ENCODE measurements at places on chromosomes 11 and 22. TPM values are rescaled to one million over a fixed set of nuclear protein-coding genes. Genes with fewer than 3 reads are reported as not detected.

- no peak for DNase-seq
Measured at GRCh38 chr11:90775567-90776165, 552.8 kb upstream of the CHORDC1 start.

- peak; percentile 80 for DNase-seq
Measured at GRCh38 chr11:65013888-65014725, at the start of gene ARL2. Gene ARL2 (plus strand): TSS chr11:65014160. CDS start chr11:65014208, 48 bp downstream.

DNA sequence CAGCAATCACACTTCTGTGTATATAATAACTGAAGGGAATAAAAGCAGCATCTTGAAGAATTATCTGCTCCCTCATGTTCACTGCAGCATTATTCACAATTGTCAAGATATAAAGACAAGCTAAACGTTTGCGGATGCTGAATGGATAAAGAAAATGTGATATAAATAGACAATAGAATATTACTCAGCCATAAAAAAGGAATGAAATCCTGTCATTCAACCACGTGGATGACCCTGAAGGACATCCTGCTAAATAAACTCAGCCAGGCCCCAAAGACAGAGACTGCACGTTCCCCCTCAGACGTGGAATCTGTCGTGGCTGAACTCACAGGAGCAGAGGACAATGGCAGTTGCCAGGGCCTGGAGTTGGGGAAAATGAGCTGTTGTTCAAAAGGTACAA is 9.6 kb downstream of the ZNF195 start:
- DNase-seq = no peak

- no peak for DNase-seq
Measured at GRCh38 chr22:43833286-43834240, 21.5 kb upstream of the EFCAB6 start.

Gene RASSF10
- total RNA-seq = not detected

Data from HCT116 (cell line).